ENCODE measurements at places on chromosomes 11 and 22.

- DNase-seq: no peak
Measured at GRCh38 chr11:64915376-64915887, 1.6 kb downstream of the ATG2A start.

DNA sequence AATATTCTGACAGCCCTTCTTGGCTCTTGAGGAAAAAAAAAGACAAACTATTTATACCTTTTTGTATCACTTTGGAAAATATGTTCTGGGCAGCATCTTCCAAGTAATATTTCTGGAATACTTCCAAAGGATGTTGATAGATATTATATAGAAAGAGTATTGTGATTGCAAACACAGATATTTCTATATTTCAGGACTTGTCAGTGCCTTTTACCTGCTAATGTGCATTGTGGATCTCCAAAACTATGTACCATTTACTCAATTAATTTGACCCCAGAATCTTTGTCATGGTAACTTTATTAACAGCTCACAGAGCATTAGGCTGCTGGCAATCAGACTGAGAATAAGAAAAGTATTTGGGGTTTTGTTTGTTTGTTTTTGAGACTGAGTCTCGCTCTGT, 16.7 kb upstream of the CCND1 start:
- DNase-seq: no peak

GRCh38 chr11:130439160-130439519, 9.3 kb upstream of the ADAMTS15 start:
- no peak for DNase-seq

GRCh38 chr11:19846654-19847305, 134.1 kb downstream of the NAV2 start:
- DNase-seq: no peak

DNA sequence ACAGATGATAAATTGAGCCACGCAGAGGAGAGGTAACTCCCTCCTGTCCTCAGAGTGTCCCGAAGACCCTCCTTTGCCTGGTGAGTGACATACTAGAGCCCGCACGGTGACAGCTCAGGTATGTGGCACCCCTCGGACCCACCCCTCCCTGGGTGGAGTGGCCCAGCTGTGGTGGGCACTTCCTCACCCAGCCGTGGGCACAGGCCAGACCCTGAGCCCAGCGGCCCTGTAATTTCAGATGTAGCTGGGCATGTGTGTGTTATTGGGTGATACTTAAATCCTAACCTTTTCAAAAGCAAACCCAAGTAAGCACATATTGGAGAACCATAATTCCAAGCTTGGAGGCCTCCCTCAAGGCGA, 93.2 kb downstream of the WNT7B start:
- DNase-seq: no peak

DNA sequence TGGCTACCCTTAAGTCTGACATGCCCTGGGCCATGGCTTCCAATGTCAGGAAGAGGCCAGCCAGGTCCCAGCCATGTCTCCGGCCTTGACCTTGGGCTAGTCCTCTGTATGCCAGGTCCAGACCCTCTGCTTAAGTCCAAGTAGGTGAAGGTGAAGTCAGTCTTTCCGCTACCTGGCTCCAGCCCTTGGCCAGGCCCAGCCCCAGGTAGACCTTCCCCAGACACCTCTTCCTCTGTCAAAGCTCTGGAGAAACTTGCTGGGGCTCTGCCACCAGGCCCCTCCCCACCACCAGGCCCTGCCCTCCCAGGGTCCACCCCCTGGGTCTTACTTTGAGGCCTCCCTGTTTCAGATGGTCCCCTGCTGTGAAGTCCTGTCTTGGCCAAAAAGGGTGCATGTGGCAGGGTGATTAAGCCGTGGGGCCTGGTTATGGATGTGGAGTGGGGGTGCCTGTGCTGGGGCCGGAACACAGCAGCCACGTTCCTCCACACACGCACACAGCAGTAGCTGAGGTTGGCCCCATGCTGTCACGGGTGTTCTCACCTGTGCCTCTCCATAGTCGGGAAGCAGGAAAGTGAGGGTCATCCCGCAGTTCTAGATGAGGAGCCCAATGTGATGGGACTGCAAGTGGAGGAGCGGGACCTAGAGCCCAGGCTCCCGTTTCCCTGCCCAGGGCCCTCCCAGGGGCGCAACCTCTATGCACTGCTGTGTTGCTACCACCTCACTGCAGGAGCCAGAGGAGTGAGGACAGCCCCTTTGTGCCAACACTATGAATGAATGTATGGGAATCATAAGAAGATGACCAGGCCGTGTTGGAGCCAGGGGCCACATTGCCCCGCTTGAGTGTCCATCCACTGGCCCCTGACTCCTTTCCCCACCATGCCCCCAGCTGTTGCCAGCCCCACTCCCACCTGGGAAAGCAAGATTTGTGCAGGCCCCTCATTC, 72.2 kb downstream of the LINC01488 start:
- DNase-seq: no peak

- no peak for DNase-seq
Measured at GRCh38 chr11:118581057-118581456, 8.8 kb downstream of the ARCN1 start.

- no peak for DNase-seq
Measured at GRCh38 chr22:29795663-29796062, 28.5 kb downstream of the UQCR10 start.

- DNase-seq: no peak
Measured at GRCh38 chr11:111499483-111499882, 12.7 kb downstream of the BTG4 start.

- no peak for DNase-seq
Measured at GRCh38 chr11:79594834-79595233, 154.0 kb upstream of the TENM4 start.

GRCh38 chr11:77981346-77981947, 13.0 kb downstream of the INTS4 start:
- no peak for DNase-seq

- no peak for DNase-seq
Measured at GRCh38 chr22:50171319-50171964, 911 bp downstream of the PANX2 start.

GRCh38 chr11:69293819-69294505, at the start of gene MYEOV:
MYEOV (plus strand) TSS chr11:69294155; CDS start chr11:69295355, 1,200 bp downstream.
- DNase-seq: peak; percentile 27

- no peak for DNase-seq
Measured at GRCh38 chr11:111299101-111300026, 1.0 kb downstream of the POU2AF3 start.

- no peak for DNase-seq
Measured at GRCh38 chr11:118164885-118165284, 11.6 kb downstream of the SCN2B start.

DNA sequence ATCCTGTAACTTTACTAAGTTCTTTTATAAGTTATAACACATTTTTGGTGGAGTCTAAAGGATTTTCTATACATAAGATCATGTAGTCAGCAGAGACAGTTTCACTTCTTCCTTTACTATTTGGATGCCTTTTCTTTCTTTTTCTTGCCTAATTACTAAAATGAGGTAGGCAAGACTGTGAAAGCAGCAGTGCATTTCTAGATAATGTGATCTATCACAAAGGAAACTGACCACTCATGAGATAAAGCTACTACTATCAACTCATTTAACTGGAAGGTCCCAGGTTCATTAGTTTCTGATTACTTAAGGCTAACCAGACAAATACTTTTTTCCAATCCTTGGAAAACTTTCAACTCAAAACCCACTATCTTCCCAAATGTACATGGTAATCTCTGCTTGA, 196.2 kb upstream of the E2F8 start:
- DNase-seq: no peak

DNA sequence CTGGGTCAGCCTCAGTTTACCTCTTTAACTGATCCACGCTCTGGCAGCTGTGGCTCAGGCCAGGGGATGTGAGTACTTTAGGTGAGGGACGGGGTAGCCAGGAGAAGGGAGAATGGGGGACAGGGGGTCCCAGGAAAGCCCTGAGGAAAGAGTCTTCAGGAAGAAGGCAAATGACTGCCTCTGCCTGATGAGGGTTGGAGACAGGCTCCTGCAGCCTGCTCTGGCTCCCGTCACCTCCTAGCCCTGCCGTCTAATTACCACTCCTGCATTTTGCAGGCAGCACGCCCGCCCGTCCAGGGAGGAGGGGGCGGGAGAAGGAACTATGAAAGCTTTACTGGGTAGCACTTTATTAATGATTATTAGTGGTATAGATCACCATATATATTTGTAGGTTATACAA, 116.6 kb downstream of the CEP164 start:
- no peak for DNase-seq

DNA sequence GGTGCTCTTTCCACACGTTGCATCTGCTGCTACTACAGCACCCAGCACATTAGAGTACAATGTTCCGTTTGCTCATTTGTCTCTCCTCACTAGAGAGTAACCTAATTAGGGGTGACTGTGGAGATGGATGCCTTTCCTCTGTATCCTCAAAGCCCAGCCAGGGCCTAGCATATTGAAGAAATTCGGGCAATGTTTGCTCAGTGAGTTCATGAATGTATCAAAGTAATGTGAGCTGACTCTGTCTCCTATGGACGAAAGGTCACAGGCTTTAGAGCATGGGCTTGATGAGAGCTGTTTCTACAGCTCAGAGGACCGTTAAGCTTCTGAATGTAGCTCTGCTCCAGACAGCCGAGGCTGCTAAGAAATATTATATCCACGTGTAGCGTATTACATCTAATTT, 67.5 kb downstream of the C11orf58 start:
- DNase-seq: no peak

Measured in iPS DF 6.9 (cell line).